ENCODE measurements at places on chromosomes 16 and 17. TPM values are rescaled to one million over a fixed set of nuclear protein-coding genes. Genes with fewer than 3 reads are reported as not detected.

SLC13A2 gene
- 0.14 TPM for polyA plus RNA-seq

MMP28 gene
- polyA plus RNA-seq: 8.8 TPM

CD7 gene
- polyA plus RNA-seq: 0.95 TPM

CLDN7 gene
- polyA plus RNA-seq: 33.6 TPM

AOC2 gene
- polyA plus RNA-seq: 3.1 TPM

TP53TG3D gene
- polyA plus RNA-seq: 0.59 TPM

TBC1D3I gene
- polyA plus RNA-seq: not detected

OR1F1 gene
- polyA plus RNA-seq: not detected

PRSS36 gene
- polyA plus RNA-seq: 2.2 TPM

LRRC75A gene
- polyA plus RNA-seq: 6.1 TPM

GAN gene
- polyA plus RNA-seq: 4.2 TPM

TPPP3 gene
- polyA plus RNA-seq: 284 TPM

GRCh38 chr17:16417896-16418684 lies 2.7 kb downstream of the TRPV2 start:
- no peak for DNase-seq

DNA sequence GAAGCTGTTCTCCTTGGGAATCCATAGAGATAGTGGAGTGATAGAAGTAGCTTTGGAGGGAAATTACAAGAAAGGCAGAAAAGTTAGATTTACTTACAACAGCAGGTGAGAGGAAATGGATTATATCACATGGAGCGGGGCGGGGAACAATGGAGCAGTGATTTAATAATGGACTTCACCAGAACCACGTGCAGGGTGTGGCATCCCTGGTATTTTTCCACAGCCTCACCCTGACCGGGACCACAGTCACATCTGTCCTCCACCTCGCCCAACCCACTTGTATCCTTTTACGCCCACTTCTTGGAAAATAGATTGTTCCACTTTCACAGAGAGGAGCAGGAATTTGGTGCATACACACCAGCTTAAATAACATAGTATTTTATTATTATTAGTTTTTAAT lies 15.9 kb upstream of the CYB5B start:
- DNase-seq: no peak

GRCh38 chr16:28067604-28068379 lies 4.3 kb upstream of the GSG1L start:
- DNase-seq: no peak

DNA sequence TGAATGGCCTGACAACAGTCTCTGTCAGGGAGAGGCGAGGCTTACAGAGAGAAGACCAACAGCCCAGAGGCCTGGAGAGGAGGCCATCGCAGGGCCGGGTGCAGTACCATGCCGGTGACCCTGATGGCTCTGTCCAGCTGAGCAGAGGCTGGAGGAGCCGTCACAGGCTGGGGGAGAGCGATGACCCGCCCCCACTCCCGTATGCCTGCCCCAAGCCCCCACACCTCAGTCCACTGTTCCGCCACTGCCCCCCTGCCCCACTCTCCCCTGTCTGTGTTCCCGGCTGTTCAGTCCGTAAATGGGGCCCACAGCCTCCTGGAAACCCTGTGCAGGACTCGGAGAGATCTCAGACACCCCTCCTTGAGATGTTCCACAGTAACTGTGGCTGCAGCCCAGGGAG lies 12.8 kb upstream of the FAM83G start:
- DNase-seq: no peak

DNA sequence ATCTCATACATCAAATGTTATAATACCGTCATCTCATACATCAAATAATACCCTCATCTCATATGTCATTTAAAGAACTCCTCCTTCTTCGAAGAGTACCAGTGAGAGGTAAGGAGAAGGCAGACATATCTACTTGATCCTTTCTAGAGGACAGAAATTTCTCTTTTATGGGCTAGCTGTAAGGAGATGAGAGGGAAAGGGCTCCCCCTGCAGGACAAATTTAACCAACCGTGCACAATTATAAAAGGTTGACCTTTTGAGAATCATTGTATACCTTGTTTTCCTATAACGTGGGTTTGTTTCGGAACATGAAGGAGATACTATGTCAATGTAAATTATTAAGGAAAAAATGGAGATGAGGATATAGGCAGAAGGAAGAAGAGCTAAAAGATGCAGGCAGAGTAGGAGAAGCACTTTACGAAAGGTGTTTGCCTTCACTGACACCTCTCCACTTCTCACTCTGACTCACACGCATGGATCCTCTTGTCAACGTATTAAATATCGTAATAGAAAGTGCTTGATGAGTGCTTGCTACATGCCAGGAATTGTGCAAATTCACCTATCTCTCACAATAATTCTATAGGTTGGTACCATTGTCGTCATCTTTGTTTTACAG lies 465.9 kb upstream of the ERCC4 start:
- DNase-seq: no peak

DNA sequence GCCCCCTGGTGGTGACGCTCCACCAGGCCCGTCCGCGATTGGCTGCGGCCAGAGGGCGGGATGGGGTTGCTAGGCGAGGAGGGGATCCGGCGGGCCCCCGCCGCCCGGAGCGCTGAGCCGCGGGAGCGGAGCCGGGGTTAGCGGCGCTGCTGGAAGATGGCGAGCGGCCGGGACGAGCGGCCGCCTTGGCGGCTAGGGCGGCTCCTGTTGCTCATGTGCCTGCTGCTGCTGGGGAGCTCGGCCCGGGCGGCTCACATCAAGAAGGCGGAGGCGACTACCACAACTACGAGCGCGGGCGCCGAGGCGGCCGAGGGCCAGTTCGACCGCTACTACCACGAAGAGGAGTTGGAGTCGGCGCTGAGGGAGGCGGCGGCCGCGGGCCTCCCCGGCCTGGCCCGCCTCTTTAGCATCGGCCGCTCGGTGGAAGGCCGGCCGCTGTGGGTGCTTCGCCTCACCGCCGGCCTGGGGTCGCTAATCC lies at the start of gene CPD:
CPD (plus strand) TSS at position 103 of the 478 bp plus-strand sequence; CDS start at position 157, 54 bp downstream.
- DNase-seq: peak; percentile 96

- no peak for DNase-seq
Measured at GRCh38 chr16:4094127-4094773, 22.0 kb downstream of the ADCY9 start.

DNA sequence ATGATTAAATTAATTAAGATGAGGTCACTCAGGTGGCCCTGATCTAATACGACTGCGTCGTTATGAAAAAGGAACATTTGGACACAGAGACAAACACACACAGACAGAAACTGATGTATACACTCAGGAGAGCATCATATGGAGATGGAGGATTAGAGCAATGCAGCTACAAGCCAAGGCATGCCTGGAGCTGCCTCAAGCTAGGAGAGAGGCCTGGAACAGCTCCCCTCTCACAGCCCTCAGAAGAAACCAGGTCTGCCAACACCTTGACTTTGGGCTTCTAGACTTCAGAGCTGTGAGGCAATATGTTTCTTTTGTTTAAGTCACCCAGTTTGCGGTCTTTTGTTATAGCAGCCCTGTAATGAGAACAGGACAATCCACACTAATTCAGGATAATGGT lies 318.9 kb downstream of the HS3ST3B1 start:
- DNase-seq: no peak

DNA sequence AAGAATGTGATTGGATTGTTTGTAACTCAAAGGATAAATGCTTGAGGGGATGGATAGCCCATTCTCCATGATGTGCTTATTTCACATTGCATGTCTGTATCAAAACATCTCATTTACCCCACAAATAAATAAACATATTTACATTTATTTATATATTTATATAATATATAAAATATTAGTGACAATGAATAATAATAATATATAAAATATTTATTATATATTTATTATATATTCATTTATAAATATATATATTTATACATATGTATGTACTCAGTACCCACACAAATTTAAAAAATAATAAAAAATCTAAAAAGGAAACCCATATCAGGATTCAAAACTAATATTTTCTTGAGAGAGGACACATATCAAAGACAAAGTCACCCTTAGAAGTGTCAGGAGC lies 429.9 kb downstream of the KCNJ2 start:
- no peak for DNase-seq

GRCh38 chr17:71759422-71760060 lies 361.3 kb upstream of the SOX9 start:
- DNase-seq: no peak

DNA sequence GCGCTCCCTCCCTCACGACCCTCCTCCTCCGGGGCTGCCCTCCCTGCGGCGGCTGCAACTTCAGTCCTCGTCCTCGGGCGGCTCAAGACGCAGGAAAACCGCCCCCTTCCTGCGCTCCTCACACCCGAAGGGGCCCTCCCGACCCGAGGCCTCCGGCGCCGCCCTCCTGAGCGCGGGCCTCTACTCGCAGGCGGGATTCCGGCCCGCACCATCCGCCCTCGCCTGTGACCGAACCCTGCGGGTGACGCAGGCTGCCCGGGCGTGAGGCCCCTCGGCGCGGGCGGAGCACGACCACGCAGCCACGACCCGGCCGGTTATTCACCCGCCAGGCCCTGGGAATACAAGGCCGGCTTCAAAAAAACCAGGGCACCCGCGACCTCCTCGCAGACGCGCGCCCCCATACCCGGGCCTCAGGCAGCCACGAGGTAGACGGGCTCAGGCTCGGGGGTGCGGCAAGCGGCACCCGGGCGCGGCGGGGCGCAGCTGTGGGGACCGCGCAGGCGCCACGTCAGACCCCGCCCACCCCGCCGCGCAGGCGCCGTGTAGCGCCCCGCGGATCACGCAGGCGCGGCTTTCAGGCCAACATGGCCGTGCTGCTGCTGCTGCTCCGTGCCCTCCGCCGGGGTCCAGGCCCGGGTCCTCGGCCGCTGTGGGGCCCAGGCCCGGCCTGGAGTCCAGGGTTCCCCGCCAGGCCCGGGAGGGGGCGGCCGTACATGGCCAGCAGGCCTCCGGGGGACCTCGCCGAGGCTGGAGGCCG lies at the start of gene SPG7:
SPG7 (plus strand) TSS at position 570 of the 757 bp plus-strand sequence; CDS start at position 585, 15 bp downstream.
- DNase-seq: peak; percentile 92

DNA sequence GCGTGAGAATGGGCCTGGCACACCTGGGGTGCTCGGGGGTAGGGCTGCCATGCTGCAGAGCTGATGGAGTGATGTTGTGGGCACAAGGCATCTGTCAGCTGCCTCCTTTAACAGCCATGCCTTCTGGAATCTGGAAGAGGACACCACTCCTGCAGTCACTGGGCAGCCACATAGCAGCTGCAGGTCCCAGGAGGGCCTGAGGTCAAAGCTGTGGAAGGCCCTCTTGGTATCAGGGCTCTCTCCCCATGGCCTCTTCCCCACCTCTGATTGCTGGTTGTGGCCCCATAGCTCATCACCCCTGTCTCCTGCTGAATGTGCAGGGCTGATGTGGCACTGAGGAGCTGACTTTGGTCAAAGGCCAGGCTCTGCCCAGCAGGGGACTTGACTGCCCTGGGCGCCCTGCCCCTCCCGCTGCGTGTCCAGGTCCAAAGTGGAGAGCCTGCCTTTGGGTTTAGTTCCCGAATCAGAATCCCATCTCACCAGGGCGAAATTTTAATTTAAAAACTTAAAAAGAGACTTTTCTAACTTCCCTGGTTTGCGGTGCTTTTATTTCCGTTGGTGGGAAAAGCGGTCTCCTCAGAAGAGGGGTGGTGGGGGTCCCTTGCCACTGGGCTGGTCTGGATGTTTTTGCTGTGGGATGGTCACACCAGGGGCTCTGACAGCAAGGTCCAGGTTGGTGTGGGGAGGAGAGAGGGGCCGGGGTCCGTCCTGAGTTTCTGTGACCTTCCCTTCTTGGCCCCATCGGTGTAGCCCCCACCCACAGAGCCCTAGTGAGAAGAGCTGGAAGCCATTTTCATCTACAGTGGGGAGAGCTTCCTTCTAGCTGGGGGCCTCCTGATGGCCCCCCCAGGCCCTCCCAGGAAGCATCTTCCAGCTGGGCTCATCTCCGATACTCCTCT lies 5.9 kb downstream of the UBALD2 start:
- DNase-seq: no peak

GRCh38 chr17:59105852-59106462 lies 723 bp downstream of the TRIM37 start:
- DNase-seq: peak; percentile 21

DNA sequence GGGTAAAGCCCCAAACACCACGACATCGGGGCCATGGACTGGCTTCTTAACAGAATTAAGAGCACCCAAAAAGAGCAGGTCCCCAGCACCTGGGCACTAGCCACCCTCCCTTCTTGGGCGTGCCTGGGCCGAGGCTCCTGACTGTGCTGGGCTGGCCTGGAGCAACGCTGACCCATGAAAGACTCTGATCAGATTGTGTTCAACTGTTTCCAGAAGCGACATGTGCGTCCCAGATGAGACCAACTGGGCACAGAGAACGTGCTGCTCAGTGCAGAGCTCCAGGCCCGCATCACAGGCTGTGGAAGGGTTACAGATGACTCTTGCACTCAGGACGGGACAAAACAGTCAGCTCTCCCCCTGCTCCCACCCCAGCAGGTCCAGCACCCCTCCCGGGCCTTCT lies 100.7 kb downstream of the KCNJ12 start:
- no peak for DNase-seq

DNA sequence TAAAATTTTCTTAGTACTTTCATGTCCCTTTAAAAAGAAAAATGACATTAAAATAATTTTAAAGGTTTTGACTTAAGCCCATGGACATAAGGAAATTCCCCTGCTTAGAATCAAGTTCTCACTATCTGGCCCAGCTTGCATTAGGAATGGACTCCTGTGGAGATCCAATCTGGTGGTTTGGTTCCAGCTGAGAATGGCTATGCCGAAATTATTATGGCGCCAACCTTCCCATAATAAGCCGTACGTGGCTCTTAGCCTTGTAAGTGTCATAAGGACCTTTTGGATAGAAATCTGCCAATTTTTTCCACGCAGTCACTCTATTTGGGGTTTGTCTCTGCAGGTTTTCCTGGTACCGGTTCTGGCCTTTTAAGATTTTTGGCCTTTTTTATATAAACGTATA lies 262.1 kb upstream of the MAF start:
- DNase-seq: no peak

- DNase-seq: no peak
Measured at GRCh38 chr17:42895185-42895555, 5.4 kb upstream of the G6PC1 start.

GRCh38 chr16:85431431-85432124 lies 181.5 kb upstream of the GSE1 start:
- no peak for DNase-seq

- DNase-seq: no peak
Measured at GRCh38 chr17:76547183-76547641, 7.4 kb downstream of the PRCD start.

DNA sequence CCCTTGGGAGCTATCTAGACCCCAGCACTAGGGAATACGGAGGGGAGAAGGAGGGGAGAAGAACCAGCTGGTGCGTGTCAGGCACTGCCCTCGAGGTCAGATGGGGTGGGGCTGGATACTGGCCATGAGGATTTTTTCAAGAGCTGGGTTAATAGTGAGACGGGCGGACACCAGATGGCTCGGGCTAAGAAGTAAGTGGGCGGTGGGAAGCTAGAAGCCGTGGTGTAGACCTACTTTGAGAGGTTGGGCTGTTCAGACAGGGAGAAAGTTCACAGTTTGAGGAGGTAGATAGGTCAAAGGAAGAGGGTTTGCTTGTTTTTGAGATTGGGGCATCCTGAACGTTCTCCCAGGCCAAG lies 303.8 kb downstream of the SEC14L1 start:
- DNase-seq: peak; percentile 88

Data from right lung (tissue), 10 donors.